ENCODE measurements at places on chromosomes 13 and 19.

DNA sequence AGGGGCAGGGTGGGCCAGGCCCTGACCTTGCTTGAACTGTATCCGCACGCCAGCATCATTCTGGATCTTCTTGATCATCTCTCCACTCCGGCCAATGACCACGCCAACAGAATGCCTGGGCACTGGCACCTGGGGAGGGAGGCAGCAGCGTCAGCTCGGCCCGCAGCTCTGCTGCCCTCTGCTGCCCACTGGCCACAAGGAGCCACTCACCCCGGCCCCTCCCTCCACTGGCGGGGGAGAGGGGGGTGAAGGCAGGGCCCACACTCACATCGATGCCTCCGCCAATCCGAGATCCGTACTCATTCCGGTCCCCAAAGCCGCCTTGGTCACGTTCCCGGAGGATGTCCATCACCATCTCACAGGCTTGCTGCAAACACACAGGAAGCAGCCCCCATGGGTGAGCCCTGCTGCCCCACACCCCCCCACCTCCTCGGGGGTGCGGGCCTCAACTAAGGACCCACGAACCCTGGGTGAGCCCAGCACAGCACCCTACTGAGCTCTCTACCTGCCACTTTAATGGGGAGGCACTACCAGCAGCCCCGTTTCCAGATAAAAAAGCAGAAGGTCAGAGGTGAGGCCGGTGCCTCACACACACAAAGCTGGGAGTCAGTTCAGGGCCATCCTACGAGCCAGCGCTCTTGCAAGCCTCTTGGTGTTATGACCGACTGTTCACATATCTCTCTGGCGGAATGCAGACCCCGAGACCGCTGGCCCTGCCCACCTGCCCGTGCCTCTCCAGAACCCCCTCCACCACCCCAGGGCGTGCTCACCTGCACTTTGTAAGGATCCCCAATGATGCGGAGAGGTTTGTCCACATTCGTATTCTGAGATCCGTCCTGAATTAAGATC lies 6.7 kb downstream of the KHSRP start:
- no peak for DNase-seq

DNA sequence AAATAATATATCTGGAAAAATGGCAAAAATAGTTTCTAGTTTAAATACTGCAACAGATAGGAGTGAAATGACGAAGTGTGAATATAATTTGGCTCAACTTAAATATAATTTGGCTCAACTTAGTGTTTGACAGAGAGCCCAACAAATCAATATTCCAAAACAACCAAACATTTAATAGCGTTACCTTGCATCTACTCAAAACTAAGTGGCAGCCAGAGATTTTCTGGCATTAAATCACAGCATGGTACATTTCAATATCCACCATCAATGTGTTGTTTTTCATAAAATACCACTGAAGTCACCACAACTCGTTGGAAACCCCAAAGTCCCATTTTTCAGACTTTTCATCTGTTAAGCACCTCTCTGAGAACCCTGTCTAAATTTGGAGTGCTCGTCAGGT lies 69.6 kb downstream of the DCLK1 start:
- DNase-seq = no peak

DNA sequence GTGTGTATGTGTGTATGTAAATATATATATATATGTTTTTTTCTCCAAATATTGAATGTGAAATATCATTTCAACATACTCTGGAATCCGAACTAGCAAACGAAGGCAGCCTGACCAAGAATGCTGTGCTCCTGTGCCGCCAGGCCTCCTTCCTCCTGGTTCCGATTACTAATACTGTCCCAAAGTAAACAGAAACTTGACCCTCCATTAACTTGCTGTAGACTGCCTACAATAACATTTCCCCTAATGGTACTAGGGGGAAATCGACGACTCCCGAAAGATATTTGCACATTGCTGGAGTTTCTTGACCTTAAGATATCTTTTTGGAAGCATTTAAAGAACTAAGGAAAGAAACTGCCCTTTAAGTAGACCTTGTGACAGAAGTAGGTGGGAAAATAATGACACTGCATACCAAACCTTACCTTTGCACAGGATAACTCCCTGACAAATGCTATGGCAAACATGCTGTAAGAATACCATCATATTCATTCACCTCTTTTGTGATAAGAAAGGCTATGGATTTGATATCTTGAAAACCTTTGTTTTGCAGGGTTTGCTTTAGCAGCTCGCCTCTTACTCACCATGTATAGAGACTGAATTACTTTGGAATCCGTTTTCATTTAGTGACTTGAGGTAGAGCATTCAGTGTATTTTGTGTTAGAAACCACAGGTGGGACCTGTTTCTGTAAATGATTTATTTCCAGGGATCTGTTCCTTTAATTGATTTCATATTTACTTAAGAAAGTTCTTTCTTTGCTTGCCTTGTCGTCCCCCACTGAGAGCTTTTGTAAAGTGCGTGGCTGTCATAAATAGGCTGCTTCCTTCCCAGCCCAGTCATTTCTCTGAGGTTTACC lies 80.1 kb downstream of the KLF5 start:
- DNase-seq = no peak

DNA sequence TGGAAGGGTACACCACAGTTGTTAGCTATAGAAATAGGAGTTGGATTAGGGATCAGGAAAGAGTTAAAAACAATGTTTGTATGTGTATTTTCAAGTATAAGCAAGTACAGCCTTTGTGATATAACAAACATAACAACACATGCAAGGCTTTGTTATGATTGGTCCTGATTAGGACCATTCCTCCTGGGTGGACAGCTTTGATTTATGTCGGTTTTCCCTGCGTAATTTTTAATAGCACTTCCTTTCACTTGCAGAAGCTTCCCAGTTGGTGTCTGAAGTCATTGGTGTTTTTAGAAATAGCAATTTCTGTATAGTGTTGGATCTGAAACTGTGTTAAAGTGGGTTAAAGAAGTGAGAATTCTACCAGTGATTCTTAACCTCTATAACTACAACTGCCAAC lies 10.0 kb downstream of the FNDC3A start:
- DNase-seq = no peak

DNA sequence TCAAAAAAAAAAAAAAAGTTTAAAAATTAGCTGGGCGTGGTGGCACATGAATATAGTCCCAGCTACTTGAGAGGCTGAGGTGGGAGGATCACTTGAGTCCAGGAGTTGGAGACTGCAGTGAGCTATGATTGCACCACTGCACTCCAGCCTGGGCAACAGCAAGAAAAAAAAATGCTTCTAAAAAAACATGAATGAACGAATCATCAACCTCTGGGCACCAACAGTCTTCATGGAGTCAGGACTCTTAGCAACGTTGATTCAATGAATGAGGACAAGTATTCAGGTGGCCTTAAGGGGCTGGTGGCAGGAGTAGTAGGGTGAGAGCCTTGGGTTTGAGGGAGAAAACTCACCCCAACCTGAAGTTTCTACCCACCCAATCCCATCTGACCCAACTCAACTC lies 20.6 kb upstream of the OLFM2 start:
- no peak for DNase-seq

All from stimulated activated CD8-positive, alpha-beta memory T cell treated with anti-CD3 and anti-CD28 coated beads, Interleukin-7, amount 100 ng/mL, for 1 hour (primary cell).